Mammary epithelial cell (primary cell): ENCODE measurements at places on chromosomes 6 and 20. TPM values are rescaled to one million over a fixed set of nuclear protein-coding genes. Genes with fewer than 3 reads are reported as not detected.
A peak's percentile ranks its signal among the peaks of the same experiment; 100 is the strongest.

DNA sequence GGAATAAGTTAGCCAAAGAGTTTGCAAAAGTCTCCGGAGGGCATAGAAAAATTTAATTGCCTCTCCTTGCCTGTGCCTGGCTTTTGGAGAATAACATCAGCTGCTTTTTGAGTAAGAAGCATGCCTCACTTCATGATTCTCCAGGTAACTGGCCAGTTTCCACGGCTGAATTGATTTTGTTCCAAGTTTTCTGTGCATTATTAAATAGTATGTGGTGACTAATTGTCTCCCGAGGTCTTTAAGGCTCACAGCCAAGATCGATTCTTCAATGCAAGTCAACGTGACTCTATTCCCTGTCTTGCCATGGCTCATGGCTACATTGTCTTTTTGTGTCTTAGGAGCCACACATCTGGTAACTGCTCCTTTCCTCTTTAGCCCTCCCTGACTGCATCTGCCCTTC is 54.2 kb downstream of the CNR1 start:
- DNase-seq, result no peak

GRCh38 chr6:3835785-3836184 is 13.4 kb upstream of the FAM50B start:
- DNase-seq, result no peak

- DNase-seq, result no peak
Measured at GRCh38 chr6:137387096-137387764, 107.0 kb downstream of the OLIG3 start.

- peak; percentile 26 for DNase-seq
Measured at GRCh38 chr20:38935967-38936407, 9.8 kb downstream of the FAM83D start.

DNA sequence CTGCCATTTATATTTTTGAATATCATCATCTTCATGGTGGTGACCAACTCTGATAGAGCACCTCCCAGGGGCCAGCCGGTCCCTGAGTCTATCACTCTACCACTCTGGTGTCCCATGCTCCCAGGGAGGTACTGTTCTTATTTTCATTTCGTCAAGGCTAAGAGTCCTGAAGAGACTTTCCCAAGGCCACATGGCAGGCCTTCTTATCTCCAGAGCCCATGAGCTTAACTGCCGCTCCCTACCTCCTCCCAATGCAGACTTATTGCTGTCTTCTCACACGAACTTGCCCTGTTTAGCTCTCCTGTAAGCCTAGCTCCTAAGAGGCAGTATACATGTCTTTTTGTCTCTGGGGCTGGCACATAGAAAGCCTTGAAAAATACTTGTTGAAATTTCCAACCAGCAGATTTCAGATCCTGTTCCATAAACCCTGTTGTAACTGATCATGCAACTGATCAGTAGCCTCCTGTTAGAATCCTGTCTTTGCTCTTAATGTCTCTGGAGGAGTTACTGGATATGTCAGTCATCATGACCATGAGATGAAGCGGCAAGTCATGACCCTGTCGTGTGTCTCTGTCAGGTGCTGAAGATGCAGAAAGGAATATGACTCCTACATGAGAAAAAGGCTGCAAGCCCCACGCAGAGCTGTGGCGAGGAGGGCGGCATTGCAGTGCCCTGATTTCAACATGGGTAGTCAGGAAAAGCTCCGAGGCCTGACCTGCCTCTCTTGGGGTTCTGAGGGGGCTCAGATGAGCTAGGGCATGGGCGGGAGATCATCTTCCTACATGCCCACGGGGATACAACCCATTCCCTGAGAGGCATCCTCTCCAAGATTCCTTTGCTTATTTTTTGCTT is 60.0 kb downstream of the TTI1 start:
- DNase-seq, result no peak

DNA sequence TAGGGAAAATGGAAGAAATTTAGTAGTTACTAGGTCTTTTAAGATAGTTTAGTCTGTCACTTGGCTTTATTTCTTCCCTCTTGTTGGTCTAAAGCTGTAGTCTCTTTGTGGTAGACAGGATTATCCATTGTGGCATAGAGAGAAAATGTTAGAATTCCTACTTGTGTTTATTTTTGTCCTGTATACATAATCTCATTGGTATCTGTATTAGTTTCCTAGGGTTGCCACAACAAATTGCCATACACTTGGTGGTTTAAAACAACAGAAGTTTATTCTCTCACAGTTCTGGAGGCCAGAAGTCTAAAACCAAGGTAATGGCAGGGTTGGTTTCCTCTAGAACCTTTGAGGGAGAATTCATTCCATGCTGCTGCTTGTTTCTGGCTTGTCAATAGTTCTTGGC is 119.4 kb downstream of the ZFAND3 start:
- no peak for DNase-seq

DNA sequence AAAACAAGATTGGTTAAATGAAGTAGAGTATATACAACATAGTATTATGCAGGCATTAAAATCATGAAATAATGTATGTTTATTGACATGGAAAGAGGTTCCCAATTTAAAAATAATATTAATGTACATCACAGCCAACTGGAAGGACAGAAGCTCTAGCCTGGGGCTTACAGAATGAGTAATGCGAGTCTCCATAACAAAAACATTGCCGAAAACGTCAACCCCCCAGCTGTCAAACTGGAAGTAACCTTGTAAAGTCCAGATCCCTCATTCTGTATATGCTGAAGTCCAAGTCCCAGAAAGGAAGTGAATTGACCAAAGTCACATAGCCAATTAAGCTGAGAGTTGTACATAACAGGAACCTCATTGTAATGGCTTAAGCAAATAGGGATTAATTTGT is 128.7 kb upstream of the ECI2 start:
- DNase-seq, result no peak

DNA sequence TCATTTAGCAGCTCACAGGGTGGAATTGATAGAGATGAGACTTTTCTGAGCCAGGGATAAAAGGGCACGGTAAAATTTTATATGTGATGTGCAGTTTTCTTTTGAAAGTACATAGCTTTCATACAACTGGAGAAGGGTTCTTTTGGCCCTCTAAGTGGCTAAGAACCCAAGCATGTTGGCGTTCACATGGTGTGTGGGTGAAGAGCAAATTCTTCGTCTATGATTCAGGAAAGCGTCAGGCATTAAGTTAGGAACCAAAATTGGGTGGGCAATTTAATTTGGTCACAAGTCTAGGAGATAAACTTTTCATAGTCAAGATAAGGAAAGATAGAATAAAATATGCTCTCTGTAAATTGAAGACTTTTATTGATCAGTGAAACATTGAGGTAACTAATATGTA is 153.9 kb downstream of the UTRN start:
- DNase-seq, result no peak

- DNase-seq, result no peak
Measured at GRCh38 chr20:18267815-18268214, 20.5 kb upstream of the ZNF133 start.

GRCh38 chr20:17570347-17571152 is 675 bp downstream of the DSTN start:
- DNase-seq, result peak; percentile 51

GRCh38 chr6:31401403-31401802 is 2.0 kb upstream of the MICA start:
- DNase-seq, result peak; percentile 82

- no peak for DNase-seq
Measured at GRCh38 chr20:53844259-53844658, 226.1 kb downstream of the BCAS1 start.

GRCh38 chr20:13283869-13284829 is 63.1 kb downstream of the ISM1 start:
- DNase-seq, result no peak

- peak; percentile 50 for DNase-seq
Measured at GRCh38 chr6:85641897-85642773, 551 bp downstream of the SYNCRIP start.

GRCh38 chr20:3354247-3354646 is 53.2 kb downstream of the DNAAF9 start:
- DNase-seq, result no peak

GRCh38 chr20:45607810-45608209 is 21.7 kb upstream of the WFDC10A start:
- DNase-seq, result no peak

GRCh38 chr6:163954088-163954775 is 539.7 kb downstream of the QKI start:
- no peak for DNase-seq

RTEL1 gene
- total RNA-seq, result 8.0 TPM

GJA10 gene
- total RNA-seq, result not detected

C6orf141 gene
- 39.8 and 73.7 TPM in 2 replicates for total RNA-seq

LY6G6F gene
- total RNA-seq, result not detected in 2 replicates

CD40 gene
- total RNA-seq, result 3.2 TPM

BNIP5 gene
- total RNA-seq, result not detected

OR2B6 gene
- not detected in 2 replicates for total RNA-seq

TFAP2D gene
- total RNA-seq, result not detected

OSTM1 gene
- 40.0 and 67.5 TPM in 2 replicates for total RNA-seq

VSTM2L gene
- total RNA-seq, result 3.0 TPM

DNMT3B gene
- total RNA-seq, result 1.2 TPM
